ENCODE measurements at places on chromosomes 5 and 9.

GRCh38 chr5:95448789-95449188 lies 57.6 kb downstream of the FAM81B start:
- DNase-seq, result no peak

DNA sequence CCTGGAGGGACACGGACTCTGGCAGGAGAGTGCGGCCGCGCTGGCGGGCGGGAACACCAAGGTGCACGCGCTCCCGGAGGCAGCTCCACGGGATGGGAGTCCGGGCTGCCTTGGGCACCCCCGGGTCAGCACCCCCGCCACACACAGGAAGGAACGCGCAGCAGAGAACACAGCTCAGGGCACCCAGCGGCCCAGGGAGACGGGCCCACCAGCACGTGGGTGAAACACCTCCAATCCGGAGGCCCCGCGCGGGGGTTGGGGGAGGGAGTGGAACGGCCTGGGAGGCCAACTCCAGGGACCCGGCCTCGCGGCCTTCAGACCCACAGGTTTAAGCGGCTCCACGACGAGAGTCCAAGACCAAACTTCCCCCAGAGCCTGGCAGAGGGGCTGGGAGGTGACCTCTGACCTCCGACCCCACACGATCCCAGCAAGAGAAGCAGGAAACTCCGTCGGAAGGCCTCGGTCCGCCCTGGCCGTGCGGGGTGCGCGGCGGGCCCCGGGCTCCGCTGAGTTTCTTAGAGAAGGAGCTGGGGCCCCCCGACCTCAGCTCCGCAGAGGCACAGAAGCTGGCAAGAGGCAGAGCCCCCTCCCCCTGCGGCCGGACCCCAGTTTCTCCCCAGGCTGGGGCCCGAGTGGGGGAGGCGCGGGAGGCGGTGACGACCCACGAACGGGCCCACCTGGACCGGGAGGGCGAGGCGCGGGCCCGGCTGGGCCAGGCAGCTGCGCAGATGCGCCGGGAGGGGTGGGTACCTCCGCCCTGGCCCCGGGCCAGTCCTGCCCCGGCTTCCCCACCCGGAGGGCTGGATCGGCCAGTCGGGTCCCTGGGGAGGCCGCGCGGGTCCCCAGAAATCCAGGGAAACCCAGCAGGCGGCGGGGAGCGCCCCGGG lies 851 bp downstream of the NACC2 start:
- DNase-seq, result no peak

DNA sequence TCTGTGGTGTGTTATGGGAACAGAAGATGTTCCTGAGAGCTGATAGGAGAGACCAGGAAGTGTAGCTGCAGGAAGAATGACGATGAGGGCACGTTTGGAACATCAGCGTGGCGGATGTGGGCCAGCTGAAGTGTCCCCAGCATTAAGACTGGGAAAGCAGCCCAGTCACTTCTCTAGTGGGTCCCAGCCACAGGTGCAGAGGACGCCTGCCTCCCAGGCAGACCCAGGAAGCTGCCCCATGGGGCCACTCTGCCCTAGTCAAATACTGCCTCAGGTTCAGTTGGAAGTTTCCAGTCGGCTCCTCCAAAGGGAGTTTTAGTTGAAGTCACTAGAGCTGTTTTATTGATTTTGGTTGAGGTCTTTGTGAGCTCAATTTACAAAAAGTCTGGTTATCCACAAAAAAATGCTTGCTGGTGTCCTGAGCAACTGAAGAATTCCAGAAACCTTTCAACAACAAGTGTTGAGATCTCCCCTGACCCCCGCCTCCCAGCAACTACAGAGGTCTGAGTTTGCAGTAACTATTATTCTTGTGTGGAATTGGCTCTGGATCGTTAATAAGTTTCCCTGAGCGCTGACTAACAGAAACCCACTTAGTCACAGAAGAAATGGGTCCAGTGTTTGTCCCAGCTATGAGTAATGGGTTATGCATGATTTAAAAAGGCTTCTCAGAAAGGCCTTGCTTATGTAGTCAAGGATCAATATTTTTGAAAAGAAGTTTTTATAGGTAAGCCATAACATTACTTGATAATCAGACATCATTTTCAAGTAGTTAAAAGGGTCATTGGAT lies 294.1 kb downstream of the FANCC start:
- no peak for DNase-seq

GRCh38 chr5:6296524-6296923 lies 81.8 kb downstream of the MED10 start:
- DNase-seq, result no peak

DNA sequence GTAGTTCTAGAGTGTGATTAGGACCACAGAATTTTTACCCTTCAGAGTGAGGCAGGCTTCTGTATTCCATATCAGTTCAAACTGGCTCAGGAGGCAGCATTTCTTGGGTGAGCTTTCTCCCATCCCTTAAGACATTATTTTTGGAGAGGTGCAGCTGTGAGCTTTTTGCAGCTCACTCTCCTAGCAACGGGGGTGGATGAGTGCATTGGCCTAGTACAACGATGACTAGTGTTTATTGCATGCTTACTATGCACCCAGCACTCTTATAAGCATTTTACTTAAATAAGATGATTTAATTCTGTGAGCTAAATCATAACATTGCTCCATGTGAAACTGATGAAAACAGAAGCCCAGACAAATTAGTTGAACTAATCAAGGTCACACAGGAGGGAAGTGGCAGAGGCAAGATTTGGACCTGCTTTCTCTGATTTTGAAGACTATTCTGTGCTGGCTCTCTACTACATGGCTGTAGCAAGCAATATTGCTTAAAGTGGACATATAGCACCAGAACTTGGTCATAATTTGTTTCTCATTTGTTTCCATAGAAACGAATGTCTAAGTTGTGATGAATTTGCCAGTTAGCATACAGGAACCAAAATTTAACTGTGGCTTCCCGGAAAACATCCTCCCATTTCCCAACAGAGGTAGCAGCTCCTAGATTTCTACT lies 372.1 kb upstream of the RIOK2 start:
- no peak for DNase-seq

- no peak for DNase-seq
Observed at GRCh38 chr5:137190031-137190430, 309.1 kb downstream of the SPOCK1 start.

- no peak for DNase-seq
Observed at GRCh38 chr5:81530919-81531318, 137.0 kb upstream of the ACOT12 start.

GRCh38 chr9:69485466-69485865 lies 160.5 kb downstream of the ENTREP1 start:
- peak; percentile 26 for DNase-seq

- DNase-seq, result no peak
Observed at GRCh38 chr9:114789006-114789405, 16.8 kb downstream of the TNFSF15 start.

- DNase-seq, result no peak
Observed at GRCh38 chr5:97635553-97635952, 452.5 kb upstream of the RIOK2 start.

DNA sequence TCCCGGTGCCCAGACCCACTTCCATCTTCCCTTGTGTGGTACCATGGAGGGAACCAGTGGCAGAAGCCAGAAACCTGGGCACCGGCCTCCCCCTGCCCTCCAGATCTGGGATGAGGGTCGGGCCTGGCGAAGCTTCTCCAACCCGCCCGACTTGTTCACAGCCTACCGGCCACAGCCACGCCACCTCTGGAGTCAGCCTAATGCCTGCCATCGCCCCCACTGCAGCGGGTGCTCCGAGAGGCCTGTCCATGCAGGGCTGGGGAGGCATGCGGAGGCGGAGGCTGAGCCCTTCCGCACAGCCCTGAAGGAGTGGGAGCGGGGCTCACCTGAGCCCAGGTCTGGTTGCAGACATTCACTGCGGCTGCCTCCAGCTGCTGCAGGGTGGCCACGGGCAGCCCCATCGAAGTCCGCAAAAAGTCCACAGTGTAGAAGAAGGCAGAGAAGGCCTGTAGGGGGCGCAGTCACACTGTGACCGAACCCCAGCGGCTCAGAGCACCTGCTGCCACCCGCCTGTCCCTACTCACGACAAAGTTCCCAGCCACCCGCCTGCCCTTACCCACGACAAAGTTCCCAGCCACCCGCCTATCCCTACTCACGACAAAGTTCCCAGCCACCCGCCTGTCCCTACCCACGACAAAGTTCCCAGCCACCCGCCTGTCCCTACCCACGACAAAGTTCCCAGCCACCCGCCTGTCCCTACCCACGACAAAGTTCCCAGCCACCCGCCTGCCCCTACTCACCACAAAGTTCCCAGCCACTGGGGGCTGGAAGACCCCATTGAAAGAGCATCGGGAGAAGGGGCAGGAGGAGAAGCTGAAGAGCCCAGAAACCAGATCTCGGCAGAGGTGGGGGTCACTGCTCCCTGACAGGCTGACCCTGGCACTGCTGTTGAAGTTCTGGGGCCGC lies 3.8 kb upstream of the NPDC1 start:
- DNase-seq, result peak; percentile 53

GRCh38 chr9:115951977-115952376 lies 201.6 kb upstream of the PAPPA start:
- DNase-seq, result no peak

GRCh38 chr5:59768152-59769040 lies 125.1 kb downstream of the PDE4D start:
- DNase-seq, result peak; percentile 48

DNA sequence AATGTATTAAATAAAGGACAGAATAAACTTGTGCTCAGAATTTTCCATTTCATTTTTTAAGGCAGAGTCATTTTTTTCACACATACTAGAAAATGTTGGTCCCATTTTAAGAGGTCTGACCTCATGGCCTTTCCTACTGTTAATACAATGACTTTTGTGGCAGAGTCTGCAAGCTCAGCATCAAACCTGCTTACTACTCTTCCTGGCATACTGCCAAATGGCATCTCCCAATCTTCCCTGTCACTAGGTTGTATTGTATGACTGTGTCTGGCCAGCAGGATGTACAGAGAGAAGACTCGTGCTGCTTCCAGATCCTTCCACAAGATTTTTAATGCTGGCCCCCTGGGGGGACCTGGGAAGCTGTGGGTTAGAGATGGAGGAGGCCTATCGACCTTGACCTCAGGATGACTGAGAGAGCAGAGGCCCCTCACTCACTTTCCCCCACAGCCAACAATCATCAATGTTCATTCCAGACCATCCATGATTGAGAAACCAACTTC lies 64.7 kb downstream of the BARX1 start:
- DNase-seq, result no peak

DNA sequence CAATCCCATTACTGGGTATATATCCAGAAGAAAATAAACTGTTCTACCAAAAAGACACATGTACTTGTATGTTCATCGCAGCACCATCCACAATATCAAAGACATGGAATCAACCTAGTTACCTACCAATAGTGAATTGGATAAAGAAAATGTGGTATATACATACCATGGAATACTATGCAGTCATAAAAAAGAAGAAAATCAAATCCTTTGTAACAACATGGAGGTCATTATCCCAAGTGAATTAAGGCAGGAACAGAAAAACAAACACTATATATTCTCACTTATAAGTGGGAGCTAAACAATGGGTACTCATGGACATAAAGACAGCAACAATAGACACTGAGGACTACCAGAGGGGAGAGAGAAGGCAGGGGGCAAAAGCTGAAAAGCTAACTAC lies 67.7 kb downstream of the NR2F1-AS1 start:
- no peak for DNase-seq

GRCh38 chr9:93094658-93095204 lies 1.3 kb upstream of the CARD19 start:
- DNase-seq, result peak; percentile 62

DNA sequence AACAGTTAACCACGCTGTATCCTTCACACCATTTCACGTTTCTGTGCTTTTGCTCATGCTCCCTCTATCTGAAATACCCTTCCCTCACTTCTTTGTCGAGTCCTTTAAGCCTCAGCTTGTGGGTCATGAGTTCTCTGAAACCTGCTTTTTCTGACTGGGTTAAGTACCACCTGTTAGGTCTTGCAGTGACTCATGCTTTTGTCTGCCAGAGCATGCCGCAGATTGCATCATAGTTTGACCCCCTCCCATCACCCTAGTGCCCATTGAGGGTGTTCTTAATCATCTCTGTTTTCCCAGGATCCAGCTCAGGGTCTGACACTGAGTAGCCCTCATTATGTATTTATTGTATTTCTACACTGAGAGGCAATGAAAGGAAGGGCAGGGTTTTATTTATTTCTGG lies 190.2 kb downstream of the ASTN2 start:
- DNase-seq, result no peak

GRCh38 chr5:89120719-89121118 lies 237.7 kb upstream of the MEF2C start:
- peak; percentile 15 for DNase-seq

DNA sequence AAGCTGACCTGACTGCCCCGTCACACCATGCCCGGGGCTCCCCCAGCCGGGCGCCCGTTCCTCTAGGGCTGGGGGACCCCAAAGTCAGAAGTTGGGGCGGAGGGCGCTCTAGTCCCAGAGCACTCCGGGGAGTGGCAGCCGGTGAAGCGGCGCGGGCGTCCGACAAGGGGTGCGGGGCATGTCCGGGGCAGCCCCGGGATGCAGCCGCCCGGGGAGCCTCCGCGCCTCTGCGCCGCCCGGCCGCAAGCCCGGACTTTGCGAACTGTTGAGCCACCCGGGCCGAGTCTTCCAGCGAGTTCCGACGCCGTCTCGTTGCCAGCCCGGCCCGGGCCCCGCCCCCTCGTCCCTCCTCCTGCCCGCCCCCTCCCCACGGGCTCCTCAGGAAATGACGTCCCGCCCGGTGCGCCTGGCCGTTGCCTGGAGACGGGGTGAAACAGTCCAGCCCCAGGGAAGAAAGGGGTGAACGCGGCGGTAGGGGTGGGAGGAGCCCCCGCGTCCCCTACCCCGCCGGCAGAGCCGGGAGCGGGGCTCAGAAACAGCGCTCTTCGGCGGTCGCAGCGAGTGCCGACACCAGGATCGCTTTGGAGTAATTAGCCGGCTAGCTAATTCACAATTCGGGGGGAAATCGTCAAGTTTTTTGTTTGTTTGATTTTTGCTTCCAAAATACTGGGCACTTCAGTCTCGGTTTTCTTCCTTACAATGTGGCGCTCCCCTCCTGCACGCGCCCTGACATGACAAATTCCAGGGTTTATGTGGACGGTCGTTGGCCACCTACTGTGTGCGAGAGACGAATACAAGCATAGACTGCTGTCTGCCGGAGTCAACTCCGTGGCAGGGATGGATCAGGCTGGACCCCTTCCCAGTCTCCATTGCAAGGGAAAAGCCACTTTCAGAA lies at the start of gene WHRN:
Gene WHRN (minus strand): TSS at position 287 of the 895 bp plus-strand sequence. CDS start 672 bp downstream, outside the sequence.
- DNase-seq, result peak; percentile 92

DNA sequence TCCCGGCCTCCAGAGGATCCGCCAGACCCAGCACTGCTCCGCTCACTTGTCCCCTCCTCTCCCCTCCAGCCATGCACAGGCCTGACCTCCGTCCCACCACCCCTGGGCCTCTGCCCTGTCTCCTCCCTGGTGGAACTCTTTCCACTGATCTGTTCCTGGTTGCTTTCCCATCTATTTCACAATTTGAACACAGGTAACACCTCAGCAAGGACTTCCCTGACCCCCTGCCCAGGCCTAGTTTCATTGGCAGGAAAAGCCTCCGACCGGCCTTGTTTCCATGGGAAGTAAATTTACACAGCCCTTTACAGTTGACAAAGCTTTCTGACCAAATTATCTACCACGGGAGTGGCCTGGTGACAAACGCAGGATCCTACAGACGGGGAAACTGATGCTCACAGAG lies 14.8 kb downstream of the QSOX2 start:
- no peak for DNase-seq

DNA sequence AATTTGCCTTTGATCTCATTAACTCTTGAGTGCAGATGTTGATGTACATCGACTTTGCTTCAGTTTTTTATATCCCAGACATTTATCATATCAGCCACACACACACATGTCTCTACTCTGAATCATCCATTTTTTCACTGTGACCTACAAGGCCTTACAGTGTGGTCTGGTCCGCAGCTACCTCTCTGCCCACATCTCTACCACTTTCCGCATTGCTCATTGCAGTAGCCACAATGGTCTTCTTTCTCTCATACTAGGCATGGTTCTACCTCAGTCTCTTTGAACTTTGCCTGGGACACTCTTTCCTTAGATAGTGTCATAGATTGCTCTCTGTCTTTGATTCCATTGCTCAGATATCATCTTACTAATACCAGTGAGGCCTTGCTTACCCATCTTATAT lies 87.9 kb upstream of the FSD1L start:
- DNase-seq, result no peak
